MM.1S (cell line): ENCODE measurements at places on chromosomes 7 and 10.

DNA sequence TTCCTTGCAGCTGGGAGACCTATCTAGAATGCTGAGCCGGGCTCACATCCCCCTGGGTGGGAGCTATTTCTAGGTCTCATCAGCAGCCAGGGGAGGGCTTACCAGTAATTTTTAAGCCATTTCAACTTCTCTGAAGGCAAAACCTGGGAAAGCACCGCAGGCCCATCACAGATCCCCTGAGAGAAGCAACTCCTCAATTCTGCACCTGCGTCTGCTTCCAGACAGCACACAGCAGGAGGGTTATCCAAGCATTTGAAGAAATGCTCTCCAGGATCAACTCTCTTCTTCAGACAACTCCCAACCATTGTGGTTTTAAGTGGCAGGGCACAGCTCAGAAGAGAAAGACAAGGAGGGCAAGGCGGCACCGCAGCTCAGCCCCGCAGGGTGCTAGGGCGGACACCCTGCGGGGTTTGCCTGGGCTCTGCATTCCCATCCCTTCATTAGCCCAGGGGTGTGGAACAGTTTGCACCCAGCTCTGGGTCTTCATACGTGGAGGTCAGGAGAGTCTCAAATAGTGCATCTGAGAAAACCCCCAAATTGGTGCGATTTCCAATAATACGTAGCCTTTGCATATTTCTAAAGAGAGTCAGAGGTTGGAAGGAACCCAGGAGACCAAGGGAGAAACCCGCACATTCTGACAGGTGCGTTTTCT, 618.7 kb downstream of the DNAJB6 start:
- DNase-seq, result no peak

DNA sequence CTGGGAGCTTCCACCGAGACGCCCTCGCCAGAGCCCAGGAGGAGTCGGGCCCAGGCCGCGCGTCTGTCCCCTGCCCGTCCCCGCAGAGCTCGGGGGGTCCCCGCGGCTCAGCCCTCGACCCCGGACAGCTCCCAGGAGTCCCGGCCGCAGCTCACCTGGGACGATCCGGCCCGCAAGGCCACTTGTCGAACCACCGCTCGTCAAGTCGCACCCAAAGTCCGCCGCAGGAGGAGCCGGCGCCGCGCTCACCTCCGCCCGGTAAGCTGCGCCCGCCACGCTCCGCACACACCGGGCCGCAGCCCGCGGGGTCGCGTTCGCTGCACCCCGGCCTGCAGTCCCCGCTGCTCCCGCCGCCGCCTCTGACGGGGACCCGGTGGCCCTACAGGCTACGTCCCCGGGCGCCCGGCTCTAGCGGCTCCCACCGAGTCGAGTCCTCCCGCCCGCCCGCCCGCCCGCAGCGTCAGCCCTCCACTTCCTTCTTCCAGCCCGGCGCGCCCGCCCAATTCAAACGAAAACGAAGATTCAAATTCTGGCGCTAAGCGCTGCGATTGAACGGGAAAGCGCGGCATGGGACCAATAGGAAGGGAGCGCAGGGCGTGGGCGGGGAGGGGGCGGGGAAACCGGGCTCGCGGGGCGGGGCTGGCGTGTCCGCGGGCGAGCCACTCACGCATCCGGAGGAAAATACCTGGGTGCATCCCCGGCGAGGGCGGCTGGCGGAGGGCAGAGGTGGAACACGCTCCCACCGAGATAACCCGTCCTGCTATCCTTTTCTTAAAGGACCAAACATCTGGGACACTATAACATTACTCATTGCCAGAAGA, at the start of gene MKI67:
Gene MKI67, minus strand, starts transcription at position 480 of the 821 bp plus-strand sequence. CDS start 756 bp downstream, outside the sequence.
- DNase-seq, result peak; percentile 97

GRCh38 chr7:121027761-121028669, 39.5 kb downstream of the CPED1 start:
- no peak for DNase-seq

DNA sequence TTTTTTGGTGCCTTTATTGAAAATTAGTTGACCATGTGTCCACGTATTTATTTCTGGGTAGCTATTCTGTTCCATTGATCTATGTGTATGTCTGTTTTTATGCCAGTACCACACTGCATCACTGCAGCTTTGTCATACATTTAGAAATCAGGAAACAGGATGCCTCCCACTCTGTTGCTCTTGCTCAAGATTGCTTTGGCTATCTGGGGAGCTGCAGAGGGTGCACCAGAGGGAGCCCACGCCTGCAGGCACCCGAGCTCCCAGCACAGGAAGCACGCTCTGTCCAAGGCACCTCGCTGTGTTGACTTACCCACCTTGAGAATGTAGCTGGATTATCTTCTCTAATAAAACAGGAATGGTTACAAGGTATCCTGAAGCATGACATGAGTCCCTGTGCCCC, 301.7 kb downstream of the TCERG1L start:
- DNase-seq, result no peak
